Fibroblast of skin of left biceps (primary cell): ENCODE measurements at places on chromosomes 12 and 14.

DNA sequence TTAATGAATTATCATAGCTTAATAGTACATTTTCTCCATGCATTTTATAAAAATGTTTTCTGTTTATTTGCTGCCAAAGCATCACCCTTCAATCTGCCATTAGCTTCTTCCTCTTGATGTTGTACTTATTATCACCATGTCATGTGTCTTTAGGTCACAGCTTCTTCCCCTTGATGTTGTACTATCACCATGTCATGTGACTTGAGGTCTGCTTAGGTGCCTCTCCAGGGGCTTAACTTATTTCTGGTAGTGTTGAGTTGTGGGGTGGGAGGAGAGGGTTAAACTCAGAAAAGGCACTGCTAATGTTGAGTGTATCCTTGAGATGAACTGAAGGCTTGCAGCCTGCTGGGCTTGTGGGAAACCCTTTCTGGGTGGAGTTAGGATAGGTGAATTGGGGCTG is 87.8 kb downstream of the DAAM1 start:
- DNase-seq = no peak

GRCh38 chr14:52703225-52703624 is 3.8 kb upstream of the PSMC6 start:
- peak; percentile 90 for DNase-seq

DNA sequence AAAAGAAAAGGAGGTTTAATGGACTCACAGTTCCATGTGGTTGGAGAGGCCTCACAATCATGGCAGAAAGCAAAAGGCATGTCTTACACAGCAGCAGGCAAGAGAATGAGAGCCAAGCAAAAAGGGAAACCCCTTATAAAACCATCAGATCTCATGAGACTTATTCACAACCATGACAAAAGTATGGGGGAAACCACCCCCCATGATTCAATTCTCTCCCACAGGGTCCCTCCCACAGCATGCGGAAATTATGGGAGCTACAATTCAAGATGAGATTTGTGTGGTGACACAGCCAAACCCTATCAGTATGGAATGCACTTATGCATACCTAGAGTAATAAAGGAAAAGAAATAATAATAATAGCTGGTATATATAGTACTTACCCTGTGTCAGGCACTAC is 4.5 kb upstream of the GLIPR1 start:
- DNase-seq = no peak

DNA sequence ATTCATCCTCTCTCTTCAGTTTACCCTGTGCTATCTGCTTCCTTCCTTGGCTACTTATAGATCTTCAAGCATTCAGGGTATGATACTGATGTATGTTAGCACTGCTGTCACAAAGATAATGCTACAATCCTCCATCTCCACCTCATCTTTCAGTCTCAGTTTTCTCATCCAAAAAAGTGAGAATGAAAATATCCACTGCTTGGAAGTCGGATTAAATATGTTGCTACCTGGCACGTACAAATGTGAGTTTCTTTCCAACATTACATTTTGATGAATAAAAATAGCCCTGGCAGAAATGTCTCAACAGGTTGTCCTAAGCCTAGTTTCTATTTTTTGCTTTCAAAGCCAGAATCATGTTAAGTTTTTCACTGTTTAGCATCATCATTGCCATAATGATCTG is 149.9 kb downstream of the PTPN11 start:
- DNase-seq = no peak

DNA sequence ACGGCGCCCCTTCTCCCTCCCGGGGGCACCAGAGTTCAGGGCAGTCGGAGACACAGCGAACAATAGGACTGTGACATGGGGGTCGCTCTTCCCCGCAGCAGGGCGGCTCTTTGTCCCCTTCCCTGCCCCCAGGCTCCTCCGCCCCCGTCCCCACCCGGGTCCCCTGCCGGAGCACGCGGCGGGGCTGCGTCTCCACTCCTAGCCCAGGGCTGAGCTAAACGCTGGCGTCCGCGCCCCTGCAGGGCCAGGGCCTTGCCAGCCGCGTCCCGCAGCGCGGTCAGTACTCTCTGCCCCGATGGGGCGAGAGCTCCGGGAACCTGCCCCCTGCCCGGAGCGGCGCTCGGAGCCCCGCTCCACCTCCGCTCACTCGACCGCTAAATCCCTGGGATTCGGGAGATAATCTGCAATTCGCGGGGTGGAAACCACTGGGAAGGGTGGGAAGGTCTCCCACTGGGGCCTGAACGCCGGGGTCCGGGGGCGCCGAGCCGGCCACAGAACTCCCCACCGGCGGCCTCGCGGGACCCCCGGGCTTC is 825 bp upstream of the CCDC85C start:
- no peak for DNase-seq

DNA sequence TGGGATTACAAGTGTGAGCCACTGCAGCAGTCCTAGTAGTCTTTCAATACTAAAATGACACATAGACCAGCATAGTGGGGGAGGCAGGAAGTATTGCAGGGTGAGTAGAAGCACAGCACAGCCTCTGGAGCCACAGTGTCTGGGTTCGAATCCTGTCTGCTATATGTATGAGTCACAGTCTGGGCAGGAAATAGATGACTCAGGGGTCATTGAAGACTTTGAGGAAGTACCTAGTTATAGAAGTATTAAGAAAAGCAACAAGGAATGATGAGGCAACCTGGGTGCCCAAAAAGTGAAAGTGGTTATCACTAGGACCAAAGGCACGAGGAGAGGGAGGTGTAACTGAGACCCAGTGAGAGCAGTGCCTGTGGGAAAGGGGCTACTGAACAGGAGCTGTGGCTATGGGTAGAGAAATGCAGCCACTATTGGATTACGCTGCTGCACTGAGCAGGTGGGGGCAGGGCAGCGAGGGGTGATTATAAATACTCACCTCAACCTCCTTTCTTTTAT is 124.0 kb downstream of the PDE3A start:
- no peak for DNase-seq

DNA sequence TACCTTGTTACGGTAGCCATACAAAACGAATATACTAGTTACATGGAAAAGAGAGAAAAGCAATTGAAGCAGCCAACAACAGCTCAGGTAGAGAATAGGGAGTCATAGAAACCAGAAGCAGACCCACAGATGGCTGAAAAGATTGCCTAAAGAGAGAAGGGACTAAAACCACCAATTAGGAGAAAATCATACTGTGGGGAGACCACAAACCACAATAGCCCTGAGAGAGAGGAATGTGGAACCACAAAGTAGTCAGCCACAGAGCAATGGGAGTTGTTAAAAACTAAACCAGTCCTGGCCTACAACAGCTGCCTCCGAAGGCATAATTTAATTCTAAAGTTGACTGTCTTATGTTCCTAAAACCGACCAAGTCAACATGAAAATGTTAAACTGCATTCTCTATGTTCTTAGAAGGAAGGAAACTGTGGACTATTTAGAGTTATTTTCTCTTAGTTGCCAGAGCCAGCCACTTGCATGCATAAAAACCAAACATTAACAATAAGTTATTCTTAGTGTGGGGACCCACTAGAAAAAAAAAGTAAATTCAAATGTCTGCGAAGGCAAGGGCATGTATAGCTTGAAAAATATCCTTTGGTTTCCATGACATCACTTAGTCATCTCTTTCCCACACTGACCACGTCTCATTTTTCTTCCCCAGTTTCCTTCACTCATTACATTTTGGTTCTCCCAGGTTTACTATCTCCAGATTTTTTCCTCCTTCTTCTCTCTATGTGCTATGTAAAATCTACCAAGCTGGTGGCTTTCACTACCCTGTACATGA is 398.1 kb downstream of the NOVA1 start:
- DNase-seq = peak; percentile 74

DNA sequence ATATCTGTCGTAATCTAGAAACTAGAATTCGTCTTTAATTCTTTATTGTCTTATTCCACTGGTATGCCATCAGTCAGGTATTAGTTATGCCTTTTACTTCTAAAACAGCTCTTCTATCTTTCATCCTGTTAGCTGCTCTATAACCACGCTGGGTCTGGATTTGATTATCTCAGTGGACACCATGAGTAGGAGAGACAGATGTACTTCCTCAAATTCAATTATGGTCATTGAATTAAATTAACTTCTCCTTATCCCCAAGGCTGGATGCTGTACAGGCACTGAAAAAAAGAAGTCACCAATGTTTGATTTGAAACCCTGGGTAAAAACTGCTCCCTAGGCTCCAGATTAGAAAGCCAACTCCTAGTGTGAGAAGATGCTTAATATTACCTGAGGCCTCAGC is 107.3 kb downstream of the PIK3C2G start:
- no peak for DNase-seq

GRCh38 chr12:1330477-1330827 is 263.9 kb downstream of the FBXL14 start:
- DNase-seq = no peak

DNA sequence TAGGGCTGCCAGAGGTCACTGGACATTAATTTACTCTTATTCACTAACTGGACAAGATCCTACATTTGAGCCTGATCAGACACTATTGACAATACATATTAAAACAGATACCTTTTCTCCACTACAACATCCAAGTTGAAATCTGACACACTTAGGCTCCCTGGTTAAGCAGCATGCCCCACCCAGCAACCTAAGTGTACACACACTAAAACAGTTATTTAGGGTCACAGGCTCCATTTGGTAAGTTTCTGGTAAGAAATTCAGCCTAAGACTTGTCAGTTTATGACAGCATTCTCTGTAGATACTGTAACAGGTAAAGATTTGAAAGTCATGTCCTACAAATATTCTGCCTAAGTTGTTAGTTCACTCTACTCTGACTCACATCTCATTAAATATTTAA is 12.3 kb upstream of the LLPH start:
- no peak for DNase-seq

GRCh38 chr12:118164798-118165486 is 29.0 kb downstream of the PEBP1 start:
- DNase-seq = no peak

DNA sequence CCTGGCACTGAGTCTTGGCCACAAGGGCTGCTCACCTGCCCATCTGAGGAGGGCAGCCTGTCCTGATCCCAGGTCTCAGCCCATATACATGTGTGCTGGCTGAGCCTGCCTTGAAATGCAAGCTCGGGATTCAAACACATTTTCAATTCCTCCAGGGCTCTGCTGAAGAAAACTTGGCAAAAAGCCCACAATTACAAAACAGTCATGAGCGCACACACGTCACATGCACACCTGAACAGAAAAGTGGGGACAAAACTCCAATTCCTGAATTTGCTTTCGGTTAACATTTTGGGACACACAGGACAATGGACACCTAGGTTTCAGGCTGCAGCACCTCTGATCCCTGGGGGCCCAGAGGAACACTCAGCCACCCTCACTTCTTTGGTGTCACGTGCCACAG is 113.9 kb downstream of the RBM19 start:
- no peak for DNase-seq

DNA sequence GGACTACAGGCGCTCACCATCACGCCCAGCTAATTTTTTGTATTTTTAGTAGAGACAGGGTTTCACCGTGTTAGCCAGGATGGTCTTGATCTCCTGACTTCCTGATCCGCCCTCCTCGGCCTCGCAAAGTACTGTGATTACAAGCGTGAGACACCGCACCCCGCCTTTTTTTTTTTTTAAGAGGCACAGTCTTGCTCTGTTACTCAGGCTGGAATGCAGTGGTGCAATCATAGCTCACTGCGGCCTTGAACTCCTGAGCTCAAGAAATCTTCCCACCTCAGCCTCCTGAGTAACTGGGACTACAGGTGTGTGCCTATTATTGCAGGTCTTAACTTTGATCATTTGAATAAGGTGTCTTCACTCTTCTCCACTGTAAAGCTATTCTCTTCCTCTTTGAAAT is 5.3 kb upstream of the GLTP start:
- no peak for DNase-seq

DNA sequence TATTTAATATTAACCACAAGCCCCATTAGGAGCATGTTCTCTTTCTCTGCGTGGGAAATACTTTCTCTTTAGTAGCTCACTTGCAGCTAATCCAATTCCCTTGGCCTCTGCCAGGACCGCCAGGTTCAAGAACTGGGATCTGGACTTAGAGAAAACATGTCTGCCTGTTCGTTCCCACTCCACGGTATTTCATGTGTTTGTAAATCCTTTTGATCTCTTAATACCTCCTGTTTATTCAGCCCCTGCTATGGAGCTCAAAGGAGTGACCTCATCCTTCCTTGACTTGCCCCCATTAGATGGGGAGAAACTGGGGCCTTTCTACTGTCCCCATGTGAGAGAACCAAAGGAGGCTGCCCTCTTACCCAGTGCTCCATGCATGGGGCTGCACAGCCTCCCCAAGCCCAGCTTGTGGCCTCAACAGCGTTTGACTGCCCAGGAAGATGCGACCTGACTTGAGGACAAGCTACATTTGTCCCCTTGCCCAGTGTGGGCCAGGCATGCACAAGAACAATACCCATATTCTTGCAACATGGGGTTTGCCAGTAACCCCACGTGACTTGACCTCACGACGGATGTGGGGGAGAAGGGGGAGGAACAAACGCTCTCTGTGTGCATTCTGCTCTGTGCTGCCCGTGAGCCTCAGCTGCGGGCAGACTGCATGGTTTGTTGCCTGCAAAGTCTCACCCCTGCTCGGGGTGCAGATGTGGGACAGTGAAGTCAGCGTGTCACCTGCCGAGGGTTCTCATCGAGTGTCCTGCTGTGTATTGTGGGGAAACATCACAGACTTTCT is 30.3 kb downstream of the CD9 start:
- no peak for DNase-seq

DNA sequence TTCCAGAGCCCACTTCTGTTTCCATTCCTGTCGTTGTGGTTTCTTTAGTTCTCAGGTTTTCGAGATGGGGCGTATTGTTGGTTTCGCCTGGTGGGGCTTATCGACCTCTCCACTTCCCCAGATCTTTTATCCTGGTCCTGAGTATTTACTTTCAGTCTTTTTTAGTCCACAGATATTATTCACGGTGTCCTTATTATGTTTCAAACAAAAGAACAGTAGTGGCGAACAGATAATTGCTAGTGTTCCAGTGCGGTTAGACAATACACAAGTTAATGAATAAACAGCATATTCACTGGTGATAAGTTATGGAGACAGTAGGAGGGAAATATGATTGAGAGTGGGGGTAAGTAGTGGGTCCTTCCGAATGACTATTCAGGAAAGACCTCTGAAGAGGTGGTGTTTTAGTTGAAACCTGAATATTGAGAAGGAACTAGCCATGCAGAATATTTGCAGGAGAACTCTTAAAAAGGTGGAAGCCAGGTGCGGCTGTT is 668 bp downstream of the TMEM260 start:
- no peak for DNase-seq

- no peak for DNase-seq
Measured at GRCh38 chr12:66447643-66448042, 145.3 kb downstream of the HELB start.

DNA sequence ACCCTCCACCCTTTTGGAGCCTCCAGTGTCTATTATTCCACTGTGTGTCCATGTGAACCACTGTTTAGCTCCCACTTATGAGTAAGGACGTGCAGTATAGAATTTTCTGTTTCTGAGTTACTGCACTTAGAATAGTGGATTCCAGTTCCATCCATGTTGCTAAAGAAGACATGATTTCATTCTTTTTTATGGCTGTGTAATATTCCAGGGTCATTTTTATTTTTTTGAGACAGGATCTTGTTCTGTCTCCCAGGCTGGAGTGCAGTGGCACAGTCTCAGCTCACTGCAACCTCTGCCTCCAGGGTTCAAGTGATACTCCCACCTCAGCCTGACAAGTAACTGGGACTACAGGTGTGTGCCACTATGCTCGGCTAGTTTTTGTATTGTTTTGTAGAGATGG is 31.6 kb downstream of the EML1 start:
- no peak for DNase-seq
